ENCODE measurements at places on chromosomes 13 and 19. TPM values are rescaled to one million over a fixed set of nuclear protein-coding genes. Genes with fewer than 3 reads are reported as not detected.

Gene PTGER1
- total RNA-seq, result 1.9 TPM

Gene MAST3
- 24.5 TPM for total RNA-seq

Gene AMH
- total RNA-seq, result 5.1 TPM

Gene RNF17
- total RNA-seq, result not detected

Gene LILRB5
- total RNA-seq, result 6.5 TPM

Gene RFXAP
- total RNA-seq, result 4.4 TPM

Gene CYP2S1
- 90.1 TPM for total RNA-seq

Gene IFI30
- total RNA-seq, result 44.7 TPM

- DNase-seq, result peak; percentile 59
Measured at GRCh38 chr19:40612831-40613689, 11.9 kb downstream of the LTBP4 start.

DNA sequence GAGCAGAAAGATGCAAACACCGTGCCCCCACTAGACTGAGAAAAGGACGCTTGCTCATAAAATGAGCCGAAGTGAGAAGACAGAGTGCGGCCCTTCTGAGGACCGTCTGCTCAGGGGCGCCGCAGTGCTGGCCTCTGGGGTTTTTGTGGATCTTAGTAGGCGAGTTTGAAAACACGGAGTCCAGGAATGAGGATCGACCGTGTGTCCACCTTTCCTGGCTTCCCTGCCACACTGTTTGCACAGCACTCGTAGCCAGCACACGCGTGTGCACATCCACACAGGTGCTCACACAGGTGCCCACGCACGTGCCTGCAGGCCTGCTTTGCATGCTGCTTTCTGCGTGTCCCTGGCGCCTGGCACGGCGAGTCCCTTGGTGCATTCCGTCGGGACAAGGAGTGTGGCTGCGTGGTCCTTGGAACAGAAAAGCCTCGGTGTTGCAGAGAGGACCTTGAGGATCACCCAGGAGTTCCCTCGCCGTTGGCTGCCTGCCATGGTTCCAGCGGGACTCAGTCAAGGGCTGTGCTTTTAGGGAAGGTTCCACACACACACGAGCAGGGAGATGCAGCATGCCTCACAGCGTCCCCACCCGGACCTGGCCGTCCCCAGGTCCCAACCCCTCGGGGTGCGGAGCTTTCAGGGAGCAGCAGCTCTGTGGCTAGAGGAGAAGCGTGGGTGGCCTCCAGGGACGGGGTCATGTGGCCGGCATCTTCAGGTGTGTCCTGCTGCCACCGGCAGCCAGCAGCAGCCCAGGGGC, 10.1 kb upstream of the ZNF554 start:
- no peak for DNase-seq

- no peak for DNase-seq
Measured at GRCh38 chr19:4406626-4407025, 4.2 kb downstream of the CHAF1A start.

DNA sequence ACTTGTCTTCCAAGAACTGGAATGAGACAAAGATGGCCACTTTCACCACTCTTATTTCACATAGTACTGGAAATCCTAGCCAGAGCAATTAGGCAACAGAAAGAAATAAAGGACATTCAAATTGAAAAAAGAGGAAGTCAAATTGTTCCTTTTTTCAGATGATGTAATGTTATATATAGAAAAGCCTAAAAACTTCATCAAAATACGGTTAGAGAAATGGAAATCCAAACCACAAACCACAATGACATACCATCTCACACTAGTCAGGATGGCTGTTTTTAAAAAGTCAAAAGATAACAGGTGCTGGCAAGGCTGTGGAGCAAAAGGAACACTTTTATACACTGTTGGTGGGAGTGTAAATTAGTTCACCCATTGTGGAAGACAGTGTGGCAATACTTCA, 113.3 kb upstream of the SPRY2 start:
- DNase-seq, result no peak

- DNase-seq, result no peak
Measured at GRCh38 chr13:48194379-48194754, 38.6 kb upstream of the ITM2B start.

Measured in mucosa of gallbladder (tissue), 1 donor.